T-helper 9 cell (primary cell): ENCODE measurements at places on chromosomes 4 and X.
A peak's percentile ranks its signal among the peaks of the same experiment; 100 is the strongest.

DNA sequence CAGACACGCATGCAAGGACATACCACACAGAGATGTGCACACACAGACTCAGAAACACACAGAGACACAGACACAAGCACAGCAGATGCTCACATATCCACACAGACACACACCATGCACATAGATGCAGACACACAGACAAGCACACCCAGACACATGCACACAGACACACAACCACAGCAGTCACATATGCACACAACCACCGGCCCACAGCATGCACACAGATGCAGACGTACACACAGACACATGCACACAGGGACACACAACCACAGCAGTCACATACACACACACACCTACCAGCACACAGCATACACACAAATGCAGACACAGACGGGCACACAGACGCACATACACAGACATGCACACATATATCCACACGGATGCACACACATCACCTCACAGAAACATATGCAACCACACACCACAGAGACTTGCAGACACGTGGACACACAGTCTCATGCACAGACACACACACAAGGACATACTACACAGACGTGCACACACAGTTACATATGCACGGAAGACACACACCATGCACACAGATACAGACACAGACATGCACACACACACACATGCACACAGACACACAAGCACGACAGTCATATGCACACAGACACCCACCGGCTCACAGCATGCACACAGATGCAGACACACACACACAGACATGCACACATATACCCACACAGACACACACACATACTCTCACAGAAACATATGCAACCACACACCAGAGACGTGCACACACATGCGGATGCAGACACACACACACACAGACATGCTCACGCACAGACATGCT is 25.2 kb upstream of the SLC25A6 start:
- no peak for DNase-seq

GRCh38 chrX:154373340-154374306 is 811 bp downstream of the FLNA start:
- no peak for DNase-seq

DNA sequence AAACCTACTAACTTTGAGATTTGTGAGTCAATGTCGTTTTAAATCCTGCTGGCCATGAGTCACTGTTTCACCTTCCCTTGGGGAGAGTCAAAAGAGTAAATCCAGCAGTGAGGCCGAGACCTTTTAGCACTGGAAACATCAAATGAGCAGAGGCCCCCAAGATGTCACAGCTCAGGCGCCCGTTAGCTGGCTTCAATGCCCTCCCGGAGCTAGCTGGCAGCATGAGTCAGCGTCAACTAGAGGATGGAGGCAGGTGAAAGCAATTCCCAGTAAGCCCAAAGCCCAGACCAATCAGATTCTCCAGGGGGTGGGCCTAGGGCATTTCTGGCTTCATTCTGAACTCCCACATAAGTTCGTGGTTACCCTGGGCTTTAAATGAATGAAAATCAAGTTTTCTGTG is 170.9 kb downstream of the CLCN4 start:
- DNase-seq: no peak

GRCh38 chr4:74758551-74759145 is 35.7 kb downstream of the BTC start:
- DNase-seq: no peak

GRCh38 chr4:185991770-185992169 is 77.2 kb upstream of the TLR3 start:
- no peak for DNase-seq

DNA sequence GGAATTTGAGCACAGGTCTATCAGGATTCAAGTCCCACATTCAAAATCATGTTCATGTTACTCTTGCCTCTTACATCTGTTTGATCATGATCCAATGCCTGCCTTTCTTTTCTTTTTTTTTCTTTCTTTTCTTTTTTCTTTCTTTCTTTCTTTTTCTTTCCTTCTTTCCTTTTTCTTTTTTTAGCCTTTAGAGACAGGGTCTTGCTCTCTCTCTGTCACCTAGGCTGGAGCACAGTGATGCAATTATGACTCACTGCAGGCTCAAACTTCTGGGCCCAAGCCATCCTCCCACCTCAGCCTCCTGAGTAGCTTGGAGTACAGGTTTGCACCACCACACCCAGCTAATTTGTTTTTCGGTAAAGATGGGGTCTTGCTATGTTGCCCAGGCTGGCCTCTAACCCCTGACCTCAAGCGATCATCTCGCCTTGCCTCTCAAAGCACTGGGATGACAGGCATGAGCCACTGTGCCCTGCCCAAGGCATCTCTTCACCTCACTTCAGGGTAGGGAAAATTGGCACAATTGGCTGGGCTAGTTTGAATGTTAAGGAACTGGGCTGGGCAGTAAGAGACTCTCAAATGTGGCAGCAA is 359.2 kb downstream of the FBXW7 start:
- DNase-seq: no peak

GRCh38 chr4:165709516-165709915 is 163.5 kb upstream of the TLL1 start:
- no peak for DNase-seq

GRCh38 chr4:129966175-129966574 is 870.2 kb downstream of the C4orf33 start:
- DNase-seq: no peak

DNA sequence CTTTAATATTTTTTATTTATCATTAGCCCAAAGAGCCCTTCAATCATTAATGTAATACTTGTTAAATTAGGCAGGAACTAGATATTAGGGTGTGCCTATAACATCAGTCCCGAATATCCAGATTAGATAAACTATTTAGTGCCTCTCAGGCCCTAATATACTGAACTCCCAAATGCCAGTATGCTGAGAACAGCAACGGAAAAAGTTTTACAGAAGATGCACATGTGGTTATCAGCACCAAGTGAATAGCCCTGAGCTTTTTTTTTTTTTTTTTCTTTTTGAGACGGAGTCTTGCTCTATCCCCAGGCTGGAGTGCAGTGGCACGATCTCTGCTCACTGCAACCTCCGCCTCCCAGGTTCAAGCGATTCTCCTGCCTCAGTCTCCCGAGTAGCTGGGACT is 13.0 kb upstream of the ELF2 start:
- no peak for DNase-seq

DNA sequence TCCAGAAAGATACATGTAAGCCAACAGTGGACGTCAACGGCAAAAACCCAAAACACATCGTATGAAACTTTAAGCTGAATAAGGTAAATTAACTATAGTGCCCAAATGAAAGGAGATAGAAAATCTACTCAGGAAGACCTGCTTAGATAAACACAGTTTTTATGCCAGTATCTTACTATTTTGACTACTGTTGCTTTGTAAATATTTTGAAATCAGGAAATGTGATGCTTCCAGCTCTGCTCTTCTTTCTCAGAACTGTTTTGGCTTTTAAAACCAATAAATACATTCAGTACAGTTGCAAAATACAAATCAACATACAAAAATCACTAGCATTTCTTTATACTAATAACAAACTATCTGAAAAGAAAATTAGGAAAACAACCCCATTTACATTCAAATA is 83.8 kb downstream of the SMARCA5 start:
- no peak for DNase-seq

DNA sequence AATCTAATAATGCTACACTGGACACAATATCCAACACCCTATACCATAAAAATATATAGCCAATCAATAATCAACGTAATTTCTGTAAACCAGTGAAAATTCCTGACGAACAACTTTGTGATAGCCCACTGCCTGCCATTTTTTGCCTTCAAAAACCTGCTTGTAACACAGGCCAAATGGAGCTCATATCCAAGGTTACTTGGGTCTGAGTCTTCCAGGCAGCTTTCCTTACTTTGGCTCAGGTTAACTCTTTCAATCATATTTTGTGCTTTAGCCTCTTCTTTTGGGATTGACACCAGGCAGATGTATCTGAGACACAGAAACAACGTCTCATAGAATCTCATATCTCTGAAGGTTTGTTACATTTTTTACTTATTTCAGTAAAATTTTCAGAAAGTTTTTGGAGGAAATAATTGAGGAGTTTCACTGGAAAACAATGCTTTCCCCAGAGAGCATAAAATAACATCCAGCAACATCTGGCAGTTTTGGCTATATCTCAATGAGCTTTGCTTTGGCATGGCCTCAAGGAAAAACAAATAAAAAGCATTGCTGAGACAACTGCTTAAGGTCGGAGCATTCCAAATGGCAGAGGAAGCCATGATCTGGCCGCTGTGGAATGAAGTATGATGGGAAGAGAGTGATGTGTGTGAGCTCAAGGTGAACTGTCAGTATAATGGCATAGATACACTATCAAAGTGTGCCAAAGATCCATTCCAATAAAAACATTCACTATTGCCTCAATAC is 162.9 kb upstream of the SPIN4 start:
- no peak for DNase-seq

DNA sequence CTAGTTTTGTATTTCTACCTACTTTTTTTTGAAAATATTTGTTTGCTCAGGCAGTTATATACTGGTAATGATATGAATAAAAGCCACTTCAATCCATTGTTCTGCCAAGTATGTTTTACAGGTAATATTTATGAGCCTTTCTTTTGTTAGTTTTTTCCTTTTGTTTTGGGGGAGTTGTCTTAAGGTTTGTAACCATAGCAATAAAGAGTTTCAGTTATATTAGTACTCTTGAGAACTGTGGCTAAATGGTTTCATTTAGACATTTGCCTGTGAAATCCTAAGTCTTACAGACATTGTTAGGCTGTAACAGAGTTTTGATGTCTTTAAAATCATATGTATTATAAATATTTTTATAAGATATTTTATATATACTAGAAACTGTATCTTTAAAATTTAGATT is 150.1 kb downstream of the DIPK2B start:
- DNase-seq: no peak

GRCh38 chr4:156545003-156545785 is 426.4 kb downstream of the PDGFC start:
- DNase-seq: no peak

DNA sequence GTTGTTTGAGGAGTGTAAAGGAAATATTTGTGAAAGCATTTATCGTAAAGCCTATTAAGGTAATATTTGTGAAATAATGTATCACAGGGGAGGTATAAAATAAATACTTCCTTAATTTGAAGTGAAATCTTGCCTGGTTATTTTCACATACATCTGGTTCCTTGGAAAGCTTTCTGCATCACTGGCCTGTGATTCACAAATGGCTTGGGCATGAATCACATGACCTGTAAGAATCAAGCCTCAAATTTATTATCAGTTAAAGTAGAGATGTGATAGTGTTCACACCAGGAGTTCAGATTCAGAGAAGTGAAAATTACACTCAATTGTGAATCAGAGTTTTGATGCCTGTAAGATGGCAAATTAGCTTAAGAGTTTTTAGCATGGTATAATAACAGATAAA is 1911.4 kb downstream of the STIM2 start:
- no peak for DNase-seq

GRCh38 chrX:12978205-12979025 is 3.5 kb downstream of the TMSB4X start:
- peak; percentile 52 for DNase-seq

DNA sequence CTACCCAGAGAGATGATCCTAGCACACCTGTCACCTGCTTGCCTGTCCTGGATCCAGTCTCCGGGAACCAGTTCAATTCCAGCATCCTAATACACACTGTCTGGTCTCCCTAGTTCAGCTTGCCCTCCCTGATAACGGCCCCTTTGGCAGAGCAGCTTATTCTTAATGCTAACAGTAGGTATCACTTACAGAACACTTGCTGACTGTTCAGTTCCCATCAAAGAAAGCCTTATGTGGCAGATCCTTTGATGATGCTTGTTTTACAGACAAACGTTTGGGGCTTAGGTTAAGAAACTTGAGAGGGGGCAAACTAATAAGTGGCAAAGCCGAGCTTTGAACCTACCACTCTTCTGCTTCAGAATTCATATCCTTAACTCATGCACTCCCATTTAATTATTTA is 890 bp downstream of the RASSF6 start:
- DNase-seq: no peak

DNA sequence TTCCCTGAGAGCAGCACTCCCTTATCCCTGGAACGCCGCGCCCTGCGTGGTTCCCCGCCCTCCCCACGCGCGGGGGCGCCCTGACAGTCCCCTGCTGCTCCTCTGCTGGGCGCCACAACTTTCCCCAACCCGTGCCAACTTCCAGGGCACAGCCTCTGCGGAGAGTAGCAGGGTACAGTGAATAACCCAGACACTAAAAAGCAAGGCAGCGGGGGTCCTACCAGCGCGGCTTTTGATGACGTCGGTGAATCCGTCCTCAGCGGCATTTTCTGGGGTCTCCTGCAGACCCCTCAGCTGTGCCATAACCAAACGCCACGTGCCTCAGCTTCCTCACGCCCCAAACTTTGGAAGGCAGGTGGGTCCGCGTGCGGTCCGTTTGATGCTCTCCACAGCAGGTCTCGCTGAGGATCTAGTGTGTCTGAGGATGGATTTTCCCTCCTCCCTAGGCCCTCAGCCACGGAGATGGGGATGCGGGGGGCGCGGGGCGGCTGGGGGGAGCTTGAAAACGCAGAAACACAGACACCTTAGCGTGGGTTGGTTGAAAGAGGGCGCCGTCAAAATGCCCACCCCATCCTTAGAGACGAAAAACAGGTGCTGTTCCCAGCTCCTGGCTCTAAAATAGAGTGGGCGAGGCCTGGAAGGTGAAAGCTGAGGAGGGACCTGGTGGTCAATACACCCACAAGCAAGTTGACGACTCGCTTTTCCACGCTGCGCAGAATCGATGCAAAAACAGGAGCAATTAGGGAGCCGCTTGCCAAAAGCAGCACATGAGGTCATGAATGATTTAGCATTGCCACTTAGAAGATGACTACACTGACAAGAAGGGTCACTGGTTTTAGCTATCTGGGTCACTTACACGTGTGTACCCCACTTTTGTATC is 405.6 kb downstream of the FAM47A start:
- no peak for DNase-seq

DNA sequence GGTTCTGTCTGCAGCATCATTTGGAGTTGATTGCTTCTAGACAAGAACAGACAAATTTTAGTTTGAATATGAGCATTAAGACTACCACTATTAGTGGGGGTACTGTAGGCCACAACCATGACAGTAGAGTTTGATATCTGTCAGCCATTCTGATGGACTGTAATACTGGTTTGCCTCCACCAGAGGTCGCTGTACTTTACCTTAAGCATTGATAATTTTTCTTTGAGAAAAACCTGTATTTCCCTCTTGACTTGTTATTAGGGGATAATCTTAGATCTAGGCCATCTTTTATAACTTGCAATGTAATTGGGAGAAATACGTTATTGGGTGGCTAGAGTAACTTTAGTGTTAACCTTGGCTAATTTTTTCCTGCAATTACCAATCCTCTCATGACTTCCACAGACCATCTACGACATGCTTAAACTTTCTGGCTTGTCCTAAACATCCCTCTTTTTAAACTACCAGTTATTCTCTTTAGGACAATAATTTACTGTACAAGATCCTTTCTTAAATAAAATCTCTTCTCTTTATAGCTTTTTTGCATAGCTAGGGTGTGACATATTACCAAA is 562.4 kb downstream of the MAGEB5 start:
- no peak for DNase-seq
